ENCODE measurements at places on chromosomes 6 and 20.

GRCh38 chr6:25107218-25107617 lies 171.5 kb upstream of the RIPOR2 start:
- DNase-seq: no peak

- peak; percentile 16 for DNase-seq
Measured at GRCh38 chr6:41707565-41708200, 27.7 kb downstream of the TFEB start.

DNA sequence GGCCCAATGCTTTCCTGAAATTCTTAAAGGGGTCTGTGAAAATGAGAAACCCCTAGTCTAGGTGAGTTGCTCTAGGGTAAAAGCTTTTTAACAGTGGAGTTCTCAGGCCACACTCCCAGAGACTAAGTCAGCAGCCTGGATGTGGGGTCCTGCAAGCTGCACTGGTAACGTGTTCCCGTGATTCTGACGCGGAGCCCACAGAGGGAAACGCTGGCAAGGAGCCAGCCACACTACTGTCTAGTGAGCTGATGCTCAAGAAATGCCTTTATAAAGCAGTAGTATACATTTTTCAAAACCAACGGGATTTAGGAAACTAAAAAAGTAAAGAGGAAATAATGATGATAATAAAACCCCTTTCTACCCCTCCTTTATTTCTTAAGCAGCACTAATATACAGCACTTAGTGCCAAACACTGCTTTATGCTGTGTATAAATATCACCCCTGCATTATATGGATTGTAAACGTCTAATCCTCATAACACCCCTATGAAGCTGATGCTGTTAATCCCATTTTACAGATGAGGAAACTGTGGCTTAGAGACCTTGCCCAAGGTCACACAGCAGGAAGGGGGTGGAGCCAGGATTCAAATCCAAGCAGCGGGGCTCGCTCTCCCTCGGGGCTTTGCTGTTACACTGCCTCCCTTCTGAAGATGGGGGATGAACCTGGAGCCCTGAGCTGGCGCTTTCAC lies 25.0 kb downstream of the KCNK15 start:
- no peak for DNase-seq

DNA sequence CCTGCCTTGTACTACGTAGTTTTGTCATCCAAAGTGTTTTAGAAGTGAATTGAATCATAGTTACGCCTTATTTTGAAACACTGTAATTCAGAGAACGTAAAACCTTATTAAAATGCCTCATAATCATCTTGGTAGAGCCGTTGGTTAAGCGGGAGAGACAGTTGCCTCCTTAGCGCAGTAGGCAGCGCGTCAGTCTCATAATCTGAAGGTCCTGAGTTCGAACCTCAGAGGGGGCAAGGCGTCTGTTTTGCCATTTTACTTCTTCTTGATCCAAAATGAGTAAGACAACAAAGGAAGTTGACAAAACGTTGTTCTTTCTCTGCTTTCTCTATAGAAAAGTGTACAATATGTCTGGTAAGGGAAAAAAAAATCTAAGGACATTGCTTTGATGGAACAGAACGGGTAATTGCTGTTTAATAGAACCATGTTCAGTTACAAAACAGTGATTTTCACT lies 20.7 kb upstream of the TRIM27 start:
- peak; percentile 21 for DNase-seq

DNA sequence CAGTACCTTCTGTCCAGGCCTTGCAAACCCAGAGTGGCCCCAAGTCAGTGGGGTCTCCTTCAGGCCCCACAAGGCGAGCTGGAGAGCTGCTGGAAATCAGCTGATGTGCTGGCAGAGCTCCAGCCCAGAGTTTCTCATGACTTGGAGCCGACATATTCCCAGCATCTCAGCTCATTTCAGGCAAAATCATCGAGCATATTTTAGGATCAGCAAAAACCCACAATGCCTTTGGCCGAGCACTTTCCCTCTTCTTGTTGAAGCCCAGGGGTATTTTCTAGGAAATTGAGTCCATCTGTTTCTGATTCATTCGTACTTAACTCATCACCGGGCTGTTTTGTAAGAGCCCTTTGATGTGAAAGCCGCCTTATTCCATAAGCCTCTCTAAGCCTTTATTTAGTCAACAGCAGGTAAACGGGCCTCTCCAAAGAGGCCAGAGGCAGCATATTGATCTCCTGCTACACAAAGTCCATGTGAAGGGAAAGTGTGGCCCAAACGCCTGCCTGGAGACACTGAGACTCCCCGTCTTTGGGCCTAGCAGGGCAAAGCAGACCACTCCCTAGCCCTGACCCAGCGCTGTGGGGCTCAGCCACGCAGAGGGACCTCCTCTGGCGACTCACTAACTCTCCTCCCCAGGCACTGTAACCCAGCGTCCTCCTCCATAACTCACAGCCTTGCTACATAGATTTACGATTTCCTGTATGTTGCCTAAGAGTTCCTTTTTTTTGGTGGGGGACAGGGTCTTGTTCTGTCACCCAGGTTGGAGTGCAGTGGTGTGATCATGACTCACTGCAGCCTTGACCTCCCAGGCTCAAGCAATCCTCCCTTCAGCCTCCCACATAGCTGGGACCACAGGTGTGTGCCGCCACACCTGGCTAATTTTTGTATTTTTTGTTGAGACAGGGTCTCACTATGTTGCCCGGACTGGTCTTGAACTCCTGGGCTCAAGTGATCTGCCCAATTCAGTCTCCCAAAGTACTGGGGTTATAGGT lies 12.1 kb upstream of the C20orf203 start:
- no peak for DNase-seq

- no peak for DNase-seq
Measured at GRCh38 chr20:18783385-18783959, 30.1 kb upstream of the SCP2D1 start.

- DNase-seq: no peak
Measured at GRCh38 chr20:29497261-29497671, 1760.2 kb upstream of the DEFB115 start.

DNA sequence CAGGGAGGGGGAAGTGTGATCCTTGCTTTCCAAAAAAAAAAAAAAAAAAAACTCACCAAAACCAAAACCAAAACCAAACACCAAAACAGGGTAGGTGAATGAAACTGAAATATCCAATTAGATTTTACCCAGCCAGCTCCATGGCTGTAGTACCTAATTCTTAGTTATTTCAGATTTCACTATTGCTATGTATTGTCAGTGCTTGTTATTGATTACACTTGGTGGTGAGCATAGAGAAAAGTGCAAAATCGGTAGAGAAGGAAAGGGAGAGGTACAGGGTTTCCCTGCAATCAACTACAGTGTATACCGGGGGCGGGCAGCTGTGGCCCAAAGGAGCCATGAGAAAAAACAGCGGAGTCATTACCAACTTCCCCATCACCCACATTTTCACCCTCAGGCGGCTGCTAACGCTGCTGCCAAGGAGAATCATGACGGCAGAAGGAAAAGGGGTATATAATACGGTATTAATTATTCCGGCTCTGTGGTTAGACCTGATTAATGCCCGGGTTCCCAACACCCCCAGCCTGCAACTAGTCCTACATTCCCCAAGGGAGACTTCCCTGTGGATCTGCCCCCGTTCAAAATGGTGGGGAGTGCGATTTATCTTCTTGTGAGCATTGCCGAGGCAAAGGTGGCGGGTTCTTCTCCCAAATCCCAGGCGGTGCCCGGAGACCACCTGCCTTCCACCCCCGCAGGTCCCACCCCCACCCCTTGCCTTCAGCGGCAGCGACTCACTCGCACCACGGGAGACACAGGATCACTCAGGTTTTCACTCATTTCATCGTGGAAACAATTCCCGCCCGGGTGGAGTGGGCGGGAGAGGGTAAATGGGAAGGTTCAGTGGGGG lies at the start of gene C6orf62:
Gene C6orf62 (minus strand): TSS at position 30 of the 847 bp plus-strand sequence. CDS start 486 bp downstream, outside the sequence.
- no peak for DNase-seq

Measured in activated naive CD4-positive, alpha-beta T cell (primary cell).